ENCODE measurements at places on chromosomes 2 and 18. TPM values are rescaled to one million over a fixed set of nuclear protein-coding genes. Genes with fewer than 3 reads are reported as not detected.

- DNase-seq: no peak
Measured at GRCh38 chr2:46257476-46257875, 39.7 kb upstream of the EPAS1 start.

DNA sequence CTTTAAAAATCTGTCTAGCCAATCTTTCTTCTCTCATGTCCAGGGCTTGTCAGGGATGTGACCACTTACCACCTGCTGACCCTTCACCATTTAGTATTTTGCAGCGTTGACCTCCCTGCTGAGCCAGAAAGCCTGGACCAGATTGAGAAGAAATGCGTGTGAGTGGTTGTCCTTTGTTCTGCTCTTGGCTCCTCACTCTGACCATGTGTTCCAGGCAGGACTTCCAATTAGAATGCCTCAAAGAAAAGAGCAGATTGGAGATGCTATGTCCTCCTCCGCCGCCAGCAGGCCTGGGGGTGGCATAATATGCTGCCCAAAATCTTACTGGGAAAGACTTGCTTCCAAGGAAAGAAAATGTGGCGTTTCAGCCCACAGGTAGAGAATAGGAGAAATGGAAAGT lies 894.1 kb downstream of the SLC4A3 start:
- no peak for DNase-seq

DNA sequence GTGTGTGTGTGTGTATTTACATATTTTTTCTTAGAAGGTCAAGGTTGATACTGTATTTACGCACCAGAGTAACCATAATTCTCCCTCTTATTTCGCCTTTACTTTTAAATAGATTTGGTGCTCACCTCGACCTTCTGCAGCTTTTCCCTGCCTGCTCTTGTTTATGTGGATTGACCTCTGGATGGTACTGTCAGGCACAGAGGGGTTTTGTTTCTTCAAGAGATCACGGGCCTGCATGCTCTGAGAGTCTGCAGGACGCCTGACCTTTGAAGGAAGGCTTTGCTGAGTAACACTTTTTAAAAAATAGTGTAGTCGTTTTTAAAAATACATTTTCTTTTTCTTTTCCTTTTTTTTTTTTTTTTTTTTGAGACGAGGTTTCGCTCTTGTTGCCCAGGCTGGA lies 18.1 kb upstream of the EFHD1 start:
- DNase-seq: peak; percentile 4

- no peak for DNase-seq
Measured at GRCh38 chr2:46683541-46683940, 204.2 kb downstream of the TMEM247 start.

GRCh38 chr2:120642646-120643045 lies 93.0 kb upstream of the GLI2 start:
- no peak for DNase-seq

DNA sequence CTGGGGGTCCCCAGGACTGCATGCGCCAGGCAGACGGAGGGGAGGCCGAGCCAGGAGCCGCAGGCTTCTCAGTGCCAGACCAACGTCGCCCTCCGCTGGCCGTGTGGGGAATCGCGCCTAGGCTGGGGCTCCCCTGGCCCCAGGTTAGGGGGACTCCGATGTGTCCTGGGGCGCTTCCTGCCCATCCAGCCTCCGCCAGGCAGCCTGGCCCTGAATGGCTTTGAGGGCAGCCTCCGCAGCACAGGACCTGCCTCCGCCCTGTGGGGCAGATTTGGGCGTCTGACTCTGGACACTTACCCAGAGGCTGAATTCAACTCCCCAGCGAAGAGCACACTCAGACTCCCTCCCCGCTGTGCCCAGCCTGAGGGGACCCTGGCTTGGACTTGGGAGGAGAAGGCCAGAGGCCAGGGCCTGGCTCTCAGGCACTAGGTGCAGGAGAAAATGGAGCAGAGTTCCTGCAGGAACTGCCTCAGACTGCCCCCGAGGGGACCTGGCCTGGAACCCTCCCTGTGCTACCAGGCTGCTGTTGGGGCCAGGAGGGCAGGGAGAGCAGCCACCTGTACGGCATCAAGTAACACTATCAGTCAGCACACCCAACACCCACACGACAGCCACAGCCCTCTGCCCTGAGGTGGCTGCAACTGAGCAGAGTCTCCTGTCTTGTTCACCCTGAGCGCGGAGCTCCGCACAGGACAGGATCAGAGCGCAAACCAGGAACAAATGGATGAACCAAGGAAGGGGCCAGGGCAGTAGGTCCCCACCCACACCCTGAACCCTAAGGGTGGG lies 597 bp upstream of the TEKT4 start:
- DNase-seq: peak; percentile 71

DNA sequence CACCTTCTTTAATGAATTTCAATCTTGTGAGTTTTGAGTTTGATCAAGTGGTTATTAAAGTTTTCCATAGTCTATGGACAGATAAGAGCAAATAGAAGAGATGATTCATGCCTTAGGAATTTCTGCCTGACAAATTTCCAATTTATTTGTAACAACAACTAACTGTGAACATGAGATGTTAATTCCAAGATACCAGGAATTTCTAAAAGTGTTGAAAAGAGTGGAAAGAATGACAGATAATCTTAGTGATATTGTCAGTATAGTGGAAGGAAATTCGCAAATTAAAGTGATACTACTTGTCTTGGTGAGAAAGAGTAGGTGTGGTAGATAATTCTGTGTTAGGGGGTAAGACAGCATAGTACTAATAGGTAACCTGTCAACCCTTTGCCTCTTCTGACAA lies 82.4 kb downstream of the AGPS start:
- DNase-seq: no peak

DNA sequence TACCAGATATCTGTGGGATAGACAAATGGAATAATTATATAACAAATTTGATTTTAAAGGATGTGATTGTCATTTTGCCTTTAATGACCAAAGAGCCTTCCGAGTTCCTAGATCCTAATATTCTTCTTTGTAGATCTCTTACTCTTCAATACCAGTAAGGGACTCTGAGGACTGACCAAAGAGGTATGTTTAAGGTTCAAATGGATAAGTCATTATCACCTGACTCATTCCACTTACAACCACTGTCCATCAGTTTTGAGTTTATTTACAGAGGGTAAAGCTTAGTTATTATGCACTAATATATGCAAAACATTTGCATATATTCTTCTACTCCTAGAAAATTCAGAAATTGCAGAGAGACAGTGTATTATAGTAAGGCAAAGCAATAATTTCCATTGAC lies 62.7 kb downstream of the CCDC148 start:
- no peak for DNase-seq

- no peak for DNase-seq
Measured at GRCh38 chr2:32464431-32464830, 107.6 kb downstream of the BIRC6 start.

- DNase-seq: no peak
Measured at GRCh38 chr18:44079606-44080005, 601.1 kb upstream of the SETBP1 start.

DNA sequence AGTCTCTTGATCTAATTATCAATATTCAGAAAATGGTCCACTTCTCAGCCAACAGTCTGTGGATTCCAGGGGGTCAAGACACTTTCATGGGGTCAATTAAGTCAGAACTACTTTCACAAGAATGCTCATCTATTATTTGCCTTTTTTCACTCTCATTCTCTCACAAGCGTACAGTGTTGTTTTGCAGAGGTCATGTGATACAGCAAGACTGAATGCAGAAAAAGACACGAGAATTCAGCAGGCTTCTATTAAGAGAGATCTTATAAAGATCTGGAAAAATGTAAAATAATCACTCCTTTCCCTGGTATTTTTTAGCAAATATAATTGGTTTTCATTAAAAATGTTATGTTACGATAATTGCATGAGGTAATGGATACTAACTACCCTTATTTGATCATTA lies 8.7 kb downstream of the RPRD1A start:
- DNase-seq: no peak

GRCh38 chr18:13376298-13376840 lies 157.8 kb downstream of the LDLRAD4 start:
- no peak for DNase-seq

DNA sequence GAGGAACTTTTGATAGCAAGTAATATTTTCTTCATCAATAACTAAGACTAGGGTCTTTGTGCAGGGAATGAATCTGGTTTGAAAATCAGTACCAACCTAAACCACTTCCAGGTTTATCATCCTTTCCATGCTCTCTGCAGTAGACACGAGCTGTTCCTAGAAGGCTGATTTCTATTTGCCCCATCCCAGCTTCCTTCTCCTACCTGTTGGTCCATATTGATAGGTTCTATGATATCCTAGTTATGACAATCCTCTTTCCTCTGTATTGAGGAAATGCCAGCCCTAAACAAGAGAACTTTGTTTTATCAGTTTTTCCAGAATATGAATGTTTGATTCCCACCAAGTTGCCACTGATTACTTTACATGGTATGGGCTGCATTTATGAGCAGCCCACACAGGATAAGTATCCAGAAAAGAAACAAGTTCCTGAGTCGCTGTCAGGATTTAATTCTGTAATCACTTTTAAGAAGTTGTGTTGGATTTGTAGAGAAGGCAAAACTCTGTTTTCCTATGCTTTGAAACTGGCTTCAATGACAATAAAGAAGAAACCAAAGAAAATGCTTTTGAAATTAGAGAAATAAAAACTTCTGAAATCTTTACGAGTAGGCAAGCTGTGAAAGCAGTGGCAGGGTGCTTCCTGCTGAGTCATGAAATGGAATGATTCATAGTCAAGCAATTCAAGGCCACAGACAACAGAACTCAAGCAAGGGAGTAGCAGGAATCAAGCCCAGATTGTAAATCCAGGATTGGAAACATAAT lies 37.3 kb upstream of the TANK start:
- DNase-seq: no peak

GRCh38 chr2:179677746-179678505 lies 183.5 kb downstream of the ZNF385B start:
- DNase-seq: no peak

GRCh38 chr2:8565399-8566154 lies 116.3 kb upstream of the ID2 start:
- DNase-seq: no peak

- DNase-seq: no peak
Measured at GRCh38 chr2:169759987-169760386, 26.4 kb downstream of the KLHL23 start.

- no peak for DNase-seq
Measured at GRCh38 chr2:238820916-238821315, 27.0 kb upstream of the TWIST2 start.

- DNase-seq: no peak
Measured at GRCh38 chr2:112566104-112566503, 18.3 kb upstream of the CHCHD5 start.

Gene LGALSL
- total RNA-seq: 2.9 TPM

Gene EML6
- total RNA-seq: 133 TPM

Gene MYO5B
- total RNA-seq: not detected

Gene UGT1A4
- not detected for total RNA-seq

Gene DSG2
- not detected for total RNA-seq

Gene DSG3
- not detected for total RNA-seq

Gene KCNG3
- not detected for total RNA-seq
